Ovary (tissue), 10 donors: ENCODE measurements at places on chromosomes 13 and 19.

DNA sequence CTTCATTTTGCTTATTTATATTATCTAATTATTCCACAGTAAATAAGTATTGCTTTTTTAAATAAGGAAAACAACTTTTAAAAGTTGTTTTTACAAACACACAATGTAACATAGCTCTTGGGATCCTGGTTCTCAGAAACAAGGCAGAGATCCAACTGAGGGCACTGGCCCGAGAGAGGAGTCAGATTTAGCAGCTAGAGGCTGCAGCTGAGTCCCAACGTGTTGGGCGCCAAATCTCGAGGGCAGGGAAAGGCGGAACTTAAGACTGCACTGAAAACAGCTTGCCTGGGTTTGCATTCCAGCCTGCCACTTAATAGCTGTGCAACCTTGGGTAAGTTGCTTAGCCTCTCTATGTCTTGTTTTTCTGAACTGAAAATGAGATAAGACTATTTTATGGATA, 16.4 kb upstream of the WASF3 start:
- no peak for DNase-seq

GRCh38 chr13:86563308-86563707, 764.1 kb upstream of the SLITRK6 start:
- DNase-seq = no peak

GRCh38 chr19:28948026-28948425, 264.9 kb downstream of the UQCRFS1 start:
- no peak for DNase-seq

- DNase-seq = no peak
Observed at GRCh38 chr13:59960683-59961082, 203.0 kb downstream of the DIAPH3 start.
